AG04449 (cell line): ENCODE measurements at places on chromosomes 1 and 21.
A peak's percentile ranks its signal among the peaks of the same experiment; 100 is the strongest.

DNA sequence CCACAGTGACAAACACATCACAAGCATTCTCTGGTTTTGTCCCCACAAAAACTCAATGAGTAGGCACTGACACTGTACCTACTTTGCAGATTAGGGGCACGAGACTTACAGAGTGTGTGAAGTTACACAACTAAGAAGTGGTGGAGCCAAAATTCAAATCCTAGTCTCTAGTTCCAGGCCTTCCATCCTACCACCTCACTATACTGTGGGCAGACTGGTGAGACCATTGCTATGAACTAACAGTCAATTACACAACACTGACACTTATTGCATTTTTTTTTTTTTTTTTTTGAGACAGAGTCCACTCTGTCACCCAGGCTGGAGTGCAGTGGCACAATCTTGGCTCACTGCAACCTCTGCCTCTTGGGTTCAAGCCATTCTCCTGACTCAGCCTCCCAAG lies 71.4 kb downstream of the KCNN3 start:
- DNase-seq: no peak

- no peak for DNase-seq
Measured at GRCh38 chr1:234990874-234991801, 137.5 kb downstream of the TOMM20 start.

- DNase-seq: no peak
Measured at GRCh38 chr1:171715813-171716251, 26.0 kb downstream of the VAMP4 start.

GRCh38 chr1:206002871-206003801 lies at the start of gene RAB7B:
Gene RAB7B, minus strand, starts transcription at chr1:206003395. Its CDS starts 9,260 bp downstream, at chr1:205994135.
- no peak for DNase-seq

- DNase-seq: peak; percentile 97
Measured at GRCh38 chr1:201593200-201593921, 54.4 kb downstream of the NAV1 start.

- no peak for DNase-seq
Measured at GRCh38 chr1:184810735-184811343, 56.2 kb upstream of the EDEM3 start.
